ENCODE measurements at places on chromosomes 5 and 9.

- DNase-seq = no peak
Measured at GRCh38 chr9:70470050-70471015, 55.9 kb upstream of the KLF9 start.

DNA sequence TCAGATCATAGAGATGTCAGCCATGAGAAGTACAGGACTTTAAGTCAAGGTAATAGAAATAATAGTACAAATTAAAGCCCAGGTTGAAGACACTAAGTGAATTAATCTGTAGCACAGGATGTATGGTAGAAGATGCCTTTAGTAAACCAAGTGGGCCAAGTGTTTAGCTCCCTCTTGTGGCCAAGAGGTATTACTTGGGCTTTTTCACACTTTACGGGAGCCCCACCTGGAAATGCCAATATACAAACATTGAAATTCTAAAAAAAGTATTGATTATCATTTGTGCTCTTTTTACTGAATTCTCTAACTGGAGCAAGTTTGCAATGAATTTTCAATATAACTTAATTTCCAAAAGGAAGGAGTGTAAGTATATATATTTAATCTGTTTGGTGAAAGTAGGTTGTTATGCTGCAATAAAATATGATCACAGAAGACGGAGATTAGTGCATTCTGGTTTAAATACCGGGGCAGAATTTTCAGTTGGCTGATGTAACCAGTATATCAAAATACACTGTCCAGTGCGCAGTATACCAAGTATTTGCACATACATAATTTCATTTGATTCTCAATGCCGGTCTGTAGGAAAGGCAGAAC is 84.7 kb downstream of the PARP8 start:
- peak; percentile 52 for DNase-seq

DNA sequence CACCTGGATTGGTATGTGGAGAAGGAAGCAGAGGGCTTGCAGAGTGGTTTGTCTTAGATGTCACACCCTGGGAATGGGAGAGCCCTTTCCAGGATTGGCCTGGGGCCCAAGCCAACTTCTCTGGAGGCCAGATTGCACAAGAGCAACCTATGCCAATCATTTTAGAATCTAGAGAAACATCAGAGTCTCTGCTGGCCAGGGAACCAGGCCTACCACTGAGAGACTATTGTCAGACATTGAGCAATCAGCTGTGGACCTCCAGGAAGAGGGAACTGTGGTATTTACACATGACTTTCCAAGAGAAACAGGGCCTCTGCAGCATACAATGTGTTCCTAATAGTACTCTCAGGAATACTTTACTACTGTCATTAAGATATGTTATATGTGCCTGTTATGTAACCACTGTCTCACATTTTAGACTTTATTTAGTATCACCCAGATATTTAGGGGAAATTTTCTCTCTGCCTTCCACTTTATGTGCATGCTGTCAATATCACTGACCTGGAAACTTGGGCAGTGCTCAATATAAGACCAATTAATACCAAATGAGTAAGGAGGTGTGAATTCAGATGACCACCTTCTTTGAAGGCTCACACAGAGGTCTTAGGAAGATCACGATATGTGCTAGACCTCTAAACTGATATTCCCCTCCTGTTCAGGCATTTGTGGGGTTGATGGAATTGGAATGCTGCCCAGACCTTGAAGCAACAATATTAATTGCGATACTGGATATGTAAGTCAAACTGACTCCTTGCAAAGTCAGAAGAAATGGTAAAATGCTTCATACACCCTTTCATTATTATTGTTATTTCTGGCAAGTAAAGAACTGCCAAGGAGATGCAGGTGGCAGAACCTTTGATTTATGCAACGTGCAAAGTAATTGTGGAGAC is 20.5 kb upstream of the CCL28 start:
- DNase-seq = peak; percentile 9

GRCh38 chr9:75529463-75529862 is 361.0 kb upstream of the PCSK5 start:
- DNase-seq = no peak

GRCh38 chr9:5536684-5537083 is 26.4 kb downstream of the PDCD1LG2 start:
- peak; percentile 30 for DNase-seq

- DNase-seq = no peak
Measured at GRCh38 chr5:123805300-123805699, 293.3 kb downstream of the CSNK1G3 start.

DNA sequence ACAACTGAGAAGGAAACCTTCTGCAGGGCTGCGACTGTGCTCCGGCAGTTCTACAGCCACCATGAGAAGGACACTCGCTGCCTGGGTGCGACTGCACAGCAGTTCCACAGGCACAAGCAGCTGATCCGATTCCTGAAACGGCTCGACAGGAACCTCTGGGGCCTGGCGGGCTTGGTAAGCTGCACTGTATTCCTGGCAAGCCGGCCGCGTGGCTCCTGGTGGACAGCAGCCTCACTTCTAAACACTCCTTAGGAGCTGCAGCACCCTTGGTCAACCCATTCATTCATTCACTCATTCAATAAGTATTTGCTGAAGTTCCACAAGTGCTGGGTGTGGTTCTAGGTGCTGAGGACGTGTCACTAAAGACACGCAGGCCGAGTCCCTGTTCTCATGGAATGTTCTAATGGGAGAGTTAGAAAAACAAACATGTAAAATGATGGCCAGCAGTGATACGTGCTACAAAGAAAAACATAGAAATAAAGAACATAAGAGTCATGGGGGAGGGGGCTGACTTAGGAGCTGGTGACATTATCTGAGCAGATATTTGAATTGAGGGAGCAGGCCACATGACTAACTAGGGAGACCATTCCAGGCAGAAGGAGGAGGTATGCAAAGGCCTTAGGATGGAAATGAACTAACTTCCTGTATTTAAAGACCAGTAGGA is 6.1 kb downstream of the IL4 start:
- DNase-seq = no peak

DNA sequence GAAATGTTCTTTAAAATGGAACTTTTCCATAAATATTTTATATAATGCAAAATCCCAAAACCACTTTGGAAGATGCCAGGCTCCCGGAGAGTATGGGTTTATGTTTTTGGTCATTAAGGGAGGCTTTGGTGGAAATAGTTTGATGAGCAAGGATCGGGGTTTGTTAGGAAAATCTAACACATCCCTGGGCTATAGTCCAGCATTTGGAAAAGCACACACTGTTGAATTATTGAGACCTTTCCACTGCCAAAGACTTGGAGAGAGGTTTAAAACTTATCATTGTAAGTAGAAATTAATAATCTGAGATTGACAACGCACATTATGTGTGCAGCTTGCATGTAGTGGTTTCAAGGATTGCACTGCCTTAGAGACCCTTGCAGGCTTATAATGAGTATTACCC is 156.3 kb downstream of the PARP8 start:
- DNase-seq = peak; percentile 78

DNA sequence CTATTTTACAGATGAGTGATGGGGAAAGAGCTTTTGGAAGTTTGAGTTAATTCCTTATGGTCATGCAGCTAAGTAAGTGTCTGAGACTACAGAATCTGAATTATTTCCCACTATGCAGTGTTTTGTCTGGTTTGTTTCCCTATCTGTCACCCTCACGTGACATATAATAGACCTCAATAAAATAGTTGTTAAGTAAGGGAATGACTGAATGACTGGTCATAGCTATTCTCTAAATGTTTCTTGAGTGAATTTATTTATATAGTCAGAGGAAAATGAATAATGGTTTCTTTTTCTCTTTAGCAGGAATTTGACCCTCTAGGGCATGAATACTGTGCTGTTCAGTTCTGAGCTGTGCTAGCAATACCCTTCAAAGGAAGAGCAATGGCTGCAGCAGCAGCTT is 10.3 kb downstream of the TRIM32 start:
- DNase-seq = no peak

DNA sequence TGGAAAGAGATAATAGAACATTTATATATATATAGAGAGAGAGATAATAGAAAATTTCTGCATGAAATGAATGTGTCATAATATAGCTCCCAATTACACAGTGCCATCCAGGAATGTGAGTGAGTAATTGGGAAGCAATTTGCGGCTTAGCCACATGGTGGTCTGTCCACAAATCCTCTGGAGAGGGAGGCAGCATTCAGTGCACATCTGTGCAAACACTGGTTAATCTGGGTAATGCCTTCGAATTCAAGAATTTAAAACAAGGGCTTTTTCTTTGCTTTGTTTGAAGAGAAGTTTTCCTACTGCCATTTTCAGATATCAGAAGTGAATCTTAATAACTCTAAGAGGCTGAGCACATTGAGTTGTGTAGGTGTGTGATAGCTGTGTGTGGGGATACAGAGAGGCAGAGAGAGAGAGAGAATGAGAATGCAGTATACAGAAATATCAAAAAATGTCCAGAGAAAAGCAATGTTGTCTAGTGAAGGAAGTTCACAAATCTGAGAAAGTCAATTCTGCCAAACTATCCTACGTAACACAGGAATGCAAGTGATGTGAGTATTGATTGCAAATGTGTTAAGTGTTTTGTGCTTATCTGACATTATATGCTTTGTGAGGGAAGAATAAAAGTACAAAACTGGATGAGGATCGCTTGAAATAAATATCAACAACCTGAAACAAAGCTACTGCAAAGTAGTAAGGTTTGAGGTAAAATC is 134.6 kb downstream of the EDIL3 start:
- DNase-seq = peak; percentile 38

GRCh38 chr9:124037790-124038189 is 26.2 kb downstream of the LHX2 start:
- no peak for DNase-seq

- DNase-seq = peak; percentile 79
Measured at GRCh38 chr5:74136276-74136825, 504.2 kb downstream of the ENC1 start.

- DNase-seq = no peak
Measured at GRCh38 chr9:90078988-90079421, 474.2 kb downstream of the GADD45G start.

DNA sequence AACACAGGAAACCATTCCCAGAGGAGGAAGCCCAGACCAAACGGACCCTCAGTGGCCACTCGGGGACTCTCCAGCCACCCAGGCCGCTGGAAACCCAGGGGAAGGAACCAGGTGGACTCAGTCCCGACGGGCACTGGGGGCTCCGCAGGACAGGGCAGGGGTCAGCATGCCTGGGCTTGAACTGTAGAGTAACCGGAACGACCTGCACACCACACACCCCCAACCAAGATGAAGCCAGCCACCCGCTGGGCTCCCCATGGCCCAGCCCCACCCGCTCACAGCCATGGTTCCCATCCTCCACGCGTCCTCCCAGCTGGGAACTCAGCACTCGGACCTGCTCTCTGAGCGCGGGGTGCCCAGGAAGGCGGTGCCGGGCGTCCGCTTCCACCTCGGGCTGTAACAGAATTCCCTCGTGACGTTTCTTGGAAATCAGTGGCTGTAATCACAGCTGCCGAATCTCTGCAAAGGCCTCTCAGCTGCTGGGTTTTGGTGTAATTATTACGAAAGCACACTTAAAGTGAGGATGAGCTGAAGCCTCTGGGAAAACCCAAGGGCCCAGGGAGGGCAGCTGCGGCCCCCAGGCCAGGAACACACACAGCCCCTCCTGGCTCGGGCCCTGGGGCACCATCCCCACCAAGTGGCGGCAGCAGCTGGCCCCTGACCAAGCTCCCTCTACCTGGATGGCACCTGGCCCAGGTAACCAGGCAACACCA is 13.8 kb downstream of the NACC2 start:
- peak; percentile 81 for DNase-seq

DNA sequence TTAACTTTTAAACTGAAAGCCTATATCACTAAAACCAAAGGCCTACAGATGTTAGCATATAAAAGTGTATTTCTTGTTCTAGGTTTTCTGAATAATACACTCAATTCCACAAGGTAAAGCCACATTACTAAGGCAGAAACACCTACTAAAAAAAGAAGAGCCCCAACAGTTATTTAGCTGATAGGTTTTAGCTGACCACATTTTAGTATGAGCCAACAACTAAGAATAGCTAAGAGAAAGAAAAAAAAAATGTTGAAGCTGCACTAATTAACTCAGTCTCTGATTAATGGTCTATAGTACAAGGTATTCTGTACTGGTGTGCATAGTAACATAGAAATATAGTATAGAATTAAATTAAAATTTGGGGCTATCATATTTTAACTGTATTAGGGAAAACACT is 23.5 kb downstream of the ZFR start:
- no peak for DNase-seq

- peak; percentile 97 for DNase-seq
Measured at GRCh38 chr9:16213781-16214515, 656.5 kb downstream of the BNC2 start.

GRCh38 chr5:159095866-159096242 is 3.9 kb downstream of the EBF1 start:
- DNase-seq = peak; percentile 54
